ENCODE measurements at places on chromosomes 3 and 15. TPM values are rescaled to one million over a fixed set of nuclear protein-coding genes. Genes with fewer than 3 reads are reported as not detected.

GRCh38 chr3:185473290-185473815 lies 25.5 kb downstream of the TMEM41A start:
- no peaks in the 10 kb centered on the region for H3K27me3 ChIP-seq
- no peak for DNase-seq
- no peaks in the 10 kb centered on the region for H3K4me1 ChIP-seq
- H3K4me3 ChIP-seq = no peak overlapping the region

GRCh38 chr15:43085921-43086320 lies 19.9 kb downstream of the UBR1 start:
- H3K27ac ChIP-seq = peak overlapping the region; percentile 66
- no peaks in the 10 kb centered on the region for H3K36me3 ChIP-seq
- peaks cover 10% of the 10 kb centered on the region for H3K4me1 ChIP-seq
- no peaks in the 10 kb centered on the region for H3K27me3 ChIP-seq

- no peaks in the 10 kb centered on the region for H3K4me1 ChIP-seq
- H3K36me3 ChIP-seq = no peaks in the 10 kb centered on the region
- H3K27me3 ChIP-seq = no peaks in the 10 kb centered on the region
- H3K4me3 ChIP-seq = peak within 1 kb of the TSS; percentile 18
Observed at GRCh38 chr3:11154036-11154952, at the start of gene HRH1. Gene HRH1, plus strand, starts transcription at chr3:11154493. Its CDS starts 104,545 bp downstream, at chr3:11259038.

DNA sequence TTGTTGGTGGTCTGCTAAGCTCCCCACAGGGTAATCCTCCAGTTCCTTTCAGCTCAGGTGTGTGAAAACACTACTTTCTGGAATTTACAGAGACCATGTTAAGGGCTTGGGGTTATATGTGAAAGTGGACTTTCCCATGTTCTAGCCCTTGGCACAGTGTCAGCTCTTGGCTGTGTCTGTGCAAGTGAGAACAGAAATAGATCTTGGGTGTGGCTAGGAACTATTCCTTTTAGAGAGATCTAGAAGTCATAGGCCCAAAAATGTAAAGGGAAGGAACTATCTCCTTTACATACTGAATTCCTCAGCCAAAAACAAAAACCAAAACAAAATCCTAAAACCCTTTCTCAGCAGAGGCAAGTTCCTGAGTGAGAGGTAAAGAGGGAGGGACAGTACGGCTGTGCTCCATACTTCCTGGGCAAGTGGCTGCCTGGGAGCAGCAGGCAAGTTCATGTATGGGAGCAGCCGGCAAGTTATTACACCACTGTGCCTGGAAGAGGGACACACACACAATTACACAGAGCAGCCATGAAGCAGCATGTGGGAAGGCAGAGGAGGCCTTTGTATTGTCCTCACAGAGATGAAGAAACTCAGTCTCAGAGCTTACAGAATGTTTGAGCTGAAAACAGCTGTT lies 19.9 kb upstream of the C3orf62 start:
- no peak overlapping the region for H3K4me3 ChIP-seq
- no peaks in the 10 kb centered on the region for H3K27me3 ChIP-seq
- no peaks in the 10 kb centered on the region for H3K4me1 ChIP-seq
- peak overlapping the region; percentile 53 for H3K27ac ChIP-seq

GRCh38 chr3:143507735-143508580 lies 340.3 kb downstream of the SLC9A9 start:
- no peak overlapping the region for H3K4me3 ChIP-seq
- H3K27me3 ChIP-seq = no peaks in the 10 kb centered on the region
- no peak overlapping the region for H3K27ac ChIP-seq
- no peak for DNase-seq
- H3K36me3 ChIP-seq = no peaks in the 10 kb centered on the region

- no peak for DNase-seq
- H3K27me3 ChIP-seq = no peaks in the 10 kb centered on the region
- H3K4me3 ChIP-seq = no peak overlapping the region
- no peaks in the 10 kb centered on the region for H3K36me3 ChIP-seq
- no peaks in the 10 kb centered on the region for H3K4me1 ChIP-seq
Observed at GRCh38 chr3:121481106-121481880, 64.5 kb downstream of the POLQ start.

- H3K27ac ChIP-seq = no peak overlapping the region
- no peaks in the 10 kb centered on the region for H3K27me3 ChIP-seq
- no peaks in the 10 kb centered on the region for H3K4me1 ChIP-seq
- no peaks in the 10 kb centered on the region for H3K36me3 ChIP-seq
- DNase-seq = no peak
- no peak overlapping the region for H3K4me3 ChIP-seq
Observed at GRCh38 chr3:153282355-153282754, 120.3 kb downstream of the RAP2B start.

GRCh38 chr3:110773413-110773954 lies 298.1 kb upstream of the NECTIN3 start:
- H3K27ac ChIP-seq = no peak overlapping the region
- no peaks in the 10 kb centered on the region for H3K27me3 ChIP-seq
- no peak for DNase-seq

DNA sequence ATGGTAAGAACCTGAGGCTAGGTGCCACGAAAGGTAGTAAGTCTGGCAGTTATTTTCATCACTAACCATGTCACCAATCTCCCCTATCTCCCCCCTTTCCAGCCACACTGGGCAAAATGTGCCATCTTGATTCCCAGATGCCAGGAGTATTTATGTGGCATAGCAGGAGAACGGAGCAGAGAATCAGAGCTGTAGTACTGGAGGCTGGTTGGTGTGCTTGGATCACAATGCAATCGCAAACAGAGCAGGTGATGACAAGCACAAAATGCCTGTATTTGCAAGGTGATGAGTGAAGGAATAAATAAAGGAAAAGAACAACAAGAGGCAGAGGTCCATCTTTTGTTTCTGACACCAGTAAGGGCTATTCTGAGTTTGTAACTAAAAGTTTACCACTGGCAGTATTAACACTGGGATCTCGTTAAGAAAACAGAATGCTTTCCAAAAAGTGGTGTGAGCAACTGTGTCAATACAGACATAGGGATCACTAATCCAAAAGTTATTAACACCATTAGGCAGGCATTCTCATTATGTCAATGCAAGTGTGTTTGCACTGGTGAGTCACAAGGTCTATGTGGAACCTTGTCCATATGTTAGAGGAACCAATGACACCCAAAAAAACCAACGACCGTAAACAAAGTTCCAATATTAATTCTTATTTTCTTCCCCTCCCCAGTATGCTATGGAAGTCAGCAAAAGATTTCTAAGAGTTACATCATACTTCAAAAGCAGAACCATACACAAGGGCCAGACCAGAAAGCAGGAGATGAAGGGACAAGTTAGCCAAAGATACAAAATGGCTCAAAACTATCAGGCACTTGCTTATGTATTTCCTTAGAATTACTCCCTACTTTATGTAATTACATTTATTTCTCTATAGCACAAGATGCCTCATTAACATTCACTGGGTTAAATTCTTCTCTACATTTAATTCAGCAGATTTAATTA lies 556.6 kb downstream of the FOXP1 start:
- no peak overlapping the region for H3K27ac ChIP-seq
- H3K4me1 ChIP-seq = no peaks in the 10 kb centered on the region
- no peak for DNase-seq
- no peaks in the 10 kb centered on the region for H3K27me3 ChIP-seq
- H3K4me3 ChIP-seq = no peak overlapping the region

DNA sequence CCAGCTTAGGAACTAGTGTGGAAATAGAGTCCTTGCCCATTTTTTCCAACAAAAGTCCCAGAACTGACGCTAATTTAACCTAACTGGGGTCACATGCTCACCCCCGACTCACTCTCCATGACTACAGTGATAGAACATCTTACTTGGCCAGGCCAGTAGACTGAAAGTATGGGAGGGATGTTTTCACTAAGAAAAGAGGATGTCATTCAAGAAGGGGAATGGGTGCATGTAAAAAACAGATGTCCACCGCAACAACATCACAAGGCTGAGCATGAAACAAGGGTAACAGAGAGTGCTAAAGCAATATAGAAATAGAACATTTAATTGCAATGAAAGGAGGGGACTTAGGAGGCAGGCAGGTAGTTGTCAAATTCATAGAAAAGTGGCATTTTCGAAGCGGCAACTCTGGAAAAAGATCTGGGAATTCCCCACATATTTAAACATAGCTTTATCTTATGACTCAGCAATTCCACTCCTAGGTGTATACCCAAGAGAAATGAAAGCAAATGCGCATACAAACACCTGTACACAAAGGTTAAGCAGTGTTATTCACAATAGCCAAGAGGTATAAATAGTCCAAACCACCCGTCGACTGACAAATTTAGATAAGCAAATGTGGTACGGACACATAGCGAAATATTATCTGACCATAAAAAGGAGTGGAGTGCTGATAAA lies 41.1 kb upstream of the UBE2E2 start:
- no peak overlapping the region for H3K27ac ChIP-seq
- no peak overlapping the region for H3K4me3 ChIP-seq
- no peaks in the 10 kb centered on the region for H3K27me3 ChIP-seq
- no peak for DNase-seq
- H3K36me3 ChIP-seq = no peaks in the 10 kb centered on the region
- no peaks in the 10 kb centered on the region for H3K4me1 ChIP-seq

DNA sequence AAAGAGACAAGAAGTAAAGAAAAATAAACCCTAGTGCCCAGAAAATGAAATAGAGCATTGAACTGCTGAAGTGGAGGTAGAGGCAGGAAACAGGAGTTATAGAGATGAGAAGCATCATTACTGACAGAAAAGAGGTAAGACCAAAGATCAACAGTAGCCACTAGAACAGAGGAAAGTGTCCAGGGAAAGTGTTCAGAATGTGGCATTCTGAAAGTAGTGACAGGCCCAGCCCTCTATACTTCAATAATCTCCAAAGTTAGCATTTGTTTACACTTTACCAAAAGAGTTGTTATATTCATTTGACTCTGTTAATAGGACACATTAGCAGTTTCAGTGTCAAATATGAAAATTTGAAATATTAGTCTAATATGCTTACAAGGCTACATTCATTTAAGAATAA lies 727.1 kb upstream of the NECTIN3 start:
- no peaks in the 10 kb centered on the region for H3K27me3 ChIP-seq
- no peaks in the 10 kb centered on the region for H3K36me3 ChIP-seq
- no peak overlapping the region for H3K27ac ChIP-seq
- no peak overlapping the region for H3K4me3 ChIP-seq

DNA sequence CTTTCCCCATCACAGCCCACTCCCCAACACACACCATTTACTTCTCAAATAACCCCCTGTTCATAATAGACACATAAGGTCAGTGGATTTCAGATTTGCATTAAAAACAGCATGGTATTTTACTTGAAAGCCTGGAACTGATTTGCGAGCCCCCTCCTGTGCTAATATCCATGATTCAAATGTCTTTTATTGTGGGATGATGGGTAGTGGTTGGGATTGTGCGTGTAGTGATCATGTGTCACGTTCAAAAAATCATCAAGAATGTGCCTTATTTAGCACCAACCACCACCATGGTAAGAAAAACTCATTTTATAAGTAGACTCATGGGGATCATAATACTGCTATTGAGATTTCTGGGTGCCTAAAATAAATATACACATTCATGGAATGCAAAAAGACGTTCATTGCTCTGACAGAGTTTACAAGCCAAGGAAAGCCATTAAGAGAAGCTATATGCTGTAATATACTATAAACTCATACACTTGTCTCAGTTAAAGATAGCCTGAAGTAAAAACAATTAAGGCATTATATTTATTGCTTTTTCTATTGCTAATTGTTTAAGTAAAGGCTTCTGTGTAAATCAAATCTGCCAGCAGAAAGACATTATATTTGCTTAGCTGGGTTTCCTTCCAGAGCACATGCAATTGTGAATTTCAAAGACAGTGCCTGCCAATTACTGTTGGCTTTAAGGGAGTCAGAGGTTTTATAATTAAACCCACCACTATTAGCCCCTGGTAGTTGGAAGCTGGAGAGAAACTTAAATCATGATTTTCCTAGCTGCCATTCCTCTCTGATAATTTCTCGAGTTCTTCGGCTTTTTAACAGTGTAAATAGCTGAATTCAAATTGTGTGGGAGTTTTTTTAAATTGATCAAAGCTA lies 4.0 kb downstream of the TRAT1 start:
- H3K27me3 ChIP-seq = no peaks in the 10 kb centered on the region
- no peaks in the 10 kb centered on the region for H3K4me1 ChIP-seq
- no peaks in the 10 kb centered on the region for H3K36me3 ChIP-seq
- H3K27ac ChIP-seq = no peak overlapping the region
- no peak for DNase-seq
- H3K4me3 ChIP-seq = no peak overlapping the region

DNA sequence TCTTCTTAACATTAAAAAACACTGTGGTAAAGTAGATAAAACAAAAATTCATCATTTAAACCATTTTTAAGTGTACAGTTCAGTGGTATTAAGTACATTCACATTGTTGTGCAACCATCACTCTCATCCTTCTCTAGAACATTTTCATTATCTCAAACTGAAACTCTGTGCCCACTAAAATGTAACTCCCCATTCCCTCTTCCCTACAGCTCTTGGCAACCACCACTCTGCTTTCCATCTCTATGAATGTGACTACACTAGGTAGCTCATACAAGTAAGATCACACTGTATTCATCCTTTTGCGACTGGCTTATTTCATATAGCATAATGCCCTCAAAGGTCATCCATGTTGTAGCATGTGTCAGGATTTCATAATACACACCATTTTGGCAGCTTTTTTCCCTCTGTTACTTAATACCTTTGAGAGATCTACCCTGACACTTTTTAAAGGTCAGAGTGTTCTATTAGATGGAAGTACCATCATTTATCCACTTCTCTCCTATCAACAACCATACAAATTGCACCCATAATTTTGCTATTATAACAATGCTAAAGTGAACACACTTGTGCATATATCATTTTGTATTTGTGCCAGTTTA lies 42.9 kb upstream of the FRMD4B start:
- no peaks in the 10 kb centered on the region for H3K36me3 ChIP-seq
- no peak overlapping the region for H3K4me3 ChIP-seq
- DNase-seq = no peak
- no peaks in the 10 kb centered on the region for H3K27me3 ChIP-seq
- H3K27ac ChIP-seq = no peak overlapping the region
- H3K4me1 ChIP-seq = no peaks in the 10 kb centered on the region

DNA sequence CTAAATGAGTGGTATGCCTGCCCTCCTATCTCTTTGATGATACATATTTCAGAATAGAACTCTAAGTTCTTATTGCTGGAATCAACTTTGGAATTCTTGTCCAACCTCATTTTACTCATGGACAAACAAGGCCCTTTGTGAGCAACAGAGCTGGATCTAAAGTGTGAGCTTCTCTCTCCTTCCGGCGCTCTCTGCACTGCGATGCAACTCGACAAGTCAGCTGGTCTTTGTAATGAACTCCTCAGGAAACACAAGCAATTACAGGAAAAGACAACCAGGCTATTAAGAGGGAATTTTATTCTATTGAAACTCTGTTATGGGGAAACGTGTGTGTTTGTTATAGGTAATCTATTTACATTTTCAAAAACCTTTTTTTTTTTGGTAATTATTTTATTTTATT lies 20.3 kb upstream of the NRROS start:
- no peaks in the 10 kb centered on the region for H3K36me3 ChIP-seq
- H3K4me1 ChIP-seq = no peaks in the 10 kb centered on the region
- peak overlapping the region; percentile 4 for H3K27ac ChIP-seq
- no peaks in the 10 kb centered on the region for H3K27me3 ChIP-seq
- H3K4me3 ChIP-seq = no peak overlapping the region
- DNase-seq = no peak

GRCh38 chr15:90203922-90204321 lies 2.8 kb downstream of the SEMA4B start:
- no peak overlapping the region for H3K4me3 ChIP-seq
- H3K4me1 ChIP-seq = no peaks in the 10 kb centered on the region
- no peak for DNase-seq
- H3K27me3 ChIP-seq = no peaks in the 10 kb centered on the region
- H3K36me3 ChIP-seq = no peaks in the 10 kb centered on the region

The DUOX1 gene
- 1.3 TPM for total RNA-seq

The GPR27 gene
- 5.0 TPM for total RNA-seq

The GOLGA6L7 gene
- total RNA-seq = not detected

The C3orf52 gene
- 0.51 TPM for total RNA-seq

The ZBBX gene
- 0.52 TPM for total RNA-seq

The HGD gene
- total RNA-seq = not detected

The NOP10 gene
- total RNA-seq = 66.7 TPM

The SETD2 gene
- 84.5 TPM for total RNA-seq

The DLL4 gene
- 20.0 TPM for total RNA-seq

The LRRC34 gene
- total RNA-seq = 1.3 TPM

The UBA7 gene
- 21.3 TPM for total RNA-seq
